ENCODE measurements at places on chromosomes 3 and 15.

DNA sequence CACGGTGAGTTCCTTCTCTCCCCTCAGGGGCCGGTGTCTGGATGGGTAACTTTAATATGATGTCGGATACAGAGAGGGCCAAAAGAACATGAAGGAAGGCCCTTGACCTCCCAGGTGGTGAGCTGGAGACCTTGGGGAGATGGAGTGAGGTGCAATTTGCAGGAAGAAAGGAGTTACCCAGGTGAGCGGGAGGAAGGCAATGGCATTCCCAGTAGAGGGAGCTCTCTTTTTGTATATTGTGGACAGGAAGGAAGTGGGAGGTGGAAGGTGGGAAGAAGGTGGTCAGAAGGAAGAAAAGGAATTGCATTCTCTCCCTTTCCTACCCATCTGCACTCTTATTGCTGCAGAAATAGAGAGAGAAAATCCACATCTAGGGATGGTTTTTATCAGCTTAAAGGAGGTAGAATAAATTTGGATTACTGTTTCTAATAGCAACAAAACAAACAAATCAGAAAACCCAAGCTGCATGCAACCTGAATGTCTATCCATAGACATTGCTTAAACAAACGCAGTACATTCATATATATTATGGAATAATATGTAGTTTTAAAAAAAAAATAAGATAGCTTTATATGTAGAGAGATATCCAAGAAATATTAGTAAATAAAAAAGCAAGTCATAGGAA is 169.0 kb upstream of the TSC22D2 start:
- DNase-seq, result peak; percentile 32

GRCh38 chr3:132623646-132624045 is 26.6 kb downstream of the ACKR4 start:
- no peak for DNase-seq

DNA sequence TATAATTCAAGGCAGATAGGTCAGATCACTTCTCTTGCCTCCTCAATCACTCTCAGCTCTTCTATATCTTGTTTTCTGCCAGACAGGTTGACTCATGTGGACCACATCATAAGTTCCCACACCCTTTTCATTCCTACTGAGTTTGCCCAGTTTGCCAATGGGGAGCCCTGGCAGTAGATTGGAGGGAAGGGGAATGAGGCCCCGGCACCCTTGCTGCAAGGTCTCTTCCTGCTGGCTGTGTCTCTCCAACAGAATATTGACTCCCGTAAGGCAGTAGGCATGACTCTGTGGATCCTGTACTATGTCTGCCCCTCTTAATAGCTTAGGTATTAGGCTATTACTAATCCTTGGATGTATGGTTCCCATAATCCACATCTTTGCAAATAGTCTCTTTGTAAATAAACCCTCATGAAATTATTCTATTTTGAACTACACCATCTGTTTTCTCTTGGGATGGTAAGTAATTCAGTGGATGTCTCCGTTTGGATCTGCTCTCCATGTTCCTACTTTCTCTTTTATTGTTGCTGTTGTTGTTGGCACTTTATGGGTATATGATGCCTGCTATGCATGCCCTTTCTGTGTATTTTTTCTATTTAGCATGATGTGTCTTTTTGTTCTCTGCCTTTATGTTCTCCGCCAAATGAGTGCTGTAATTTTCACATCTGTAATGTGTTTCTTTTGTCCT is 65.5 kb upstream of the DCBLD2 start:
- no peak for DNase-seq

DNA sequence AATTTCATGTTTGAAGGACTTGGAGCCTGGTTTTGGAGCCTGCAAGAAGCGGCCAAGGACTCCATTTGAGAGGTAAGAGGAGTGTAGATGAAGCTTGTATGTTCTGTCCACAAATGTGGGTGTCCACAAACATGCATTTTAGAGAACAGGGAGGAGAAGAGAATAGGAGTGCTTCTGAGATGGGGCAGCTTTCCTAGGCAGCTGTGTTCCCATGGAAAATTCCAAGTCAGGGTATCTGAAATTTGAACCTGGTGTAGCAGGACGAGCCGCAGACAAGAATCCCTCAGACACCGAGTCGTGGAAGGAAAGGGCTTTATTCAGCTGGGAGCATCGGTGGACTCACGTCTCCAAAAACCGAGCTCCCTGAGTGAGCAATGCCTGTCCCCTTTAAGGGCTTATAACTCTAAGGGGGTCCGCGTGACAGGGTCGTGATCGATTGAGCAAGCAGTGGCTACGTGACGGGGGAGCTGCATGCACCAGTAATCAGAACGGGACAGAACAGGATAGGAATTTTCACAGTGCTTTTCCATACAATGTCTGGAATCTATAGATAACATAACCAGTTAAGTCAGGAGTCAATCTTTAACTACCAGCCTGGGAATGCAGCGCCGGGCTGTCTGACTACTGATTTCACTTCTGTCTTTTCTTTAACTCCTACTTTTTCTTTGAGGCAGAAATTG is 71.4 kb upstream of the WDR72 start:
- no peak for DNase-seq

DNA sequence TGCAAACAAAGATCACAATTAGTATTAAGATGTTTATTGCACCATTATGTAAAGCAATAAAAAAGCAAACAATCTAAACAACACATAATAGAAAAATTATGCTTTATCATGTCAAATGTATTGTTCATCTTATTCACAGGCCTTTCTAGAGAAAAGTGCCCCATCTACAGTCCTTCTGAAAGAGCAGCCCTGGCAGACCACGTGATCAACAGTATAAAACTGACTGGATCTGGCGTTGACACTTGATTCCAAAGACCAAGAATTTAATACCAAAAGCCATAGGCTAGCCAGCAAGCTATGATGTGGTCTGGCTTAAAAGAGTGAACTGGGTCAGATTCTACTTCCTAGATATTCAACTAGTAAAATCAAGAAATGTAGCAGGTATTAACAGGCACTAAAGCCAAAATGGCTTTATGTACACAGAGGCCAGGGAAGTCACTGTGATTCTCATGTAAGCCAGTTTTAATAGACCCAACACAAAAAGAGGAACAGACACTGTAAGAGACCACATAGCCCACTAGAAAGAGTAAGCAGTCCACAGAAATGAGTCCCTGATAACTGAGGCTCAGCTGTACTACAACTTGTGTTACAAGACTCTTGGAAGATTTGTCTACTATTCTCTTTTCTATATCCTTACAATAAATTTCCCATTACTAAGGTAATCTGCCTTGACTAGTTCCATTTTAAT is 32.5 kb downstream of the DMXL2 start:
- no peak for DNase-seq

GRCh38 chr3:59605944-59606534 is 556.2 kb upstream of the CFAP20DC start:
- no peak for DNase-seq

- no peak for DNase-seq
Measured at GRCh38 chr15:33375236-33375635, 64.5 kb downstream of the RYR3 start.

- no peak for DNase-seq
Measured at GRCh38 chr3:144921710-144922109, 950.1 kb downstream of the DIPK2A start.

DNA sequence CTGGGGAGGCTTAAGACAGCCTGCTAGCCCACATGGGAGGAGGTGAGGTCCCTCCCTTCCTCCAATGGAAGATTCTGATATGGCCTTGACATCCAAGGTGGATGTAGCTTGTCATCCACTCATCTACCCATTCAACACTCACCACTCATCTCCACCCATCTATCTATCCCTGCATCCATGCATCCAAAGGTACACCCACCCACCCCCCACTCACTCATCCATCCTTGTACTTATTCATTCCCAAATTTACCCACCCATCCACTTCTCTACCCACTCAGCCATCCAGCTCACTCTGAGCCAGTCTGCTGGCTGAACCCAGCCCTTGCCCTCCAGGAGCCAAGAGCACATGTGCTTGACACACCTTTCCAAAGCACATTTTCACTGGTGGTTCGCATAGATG is 189.7 kb downstream of the TLE3 start:
- DNase-seq, result no peak

DNA sequence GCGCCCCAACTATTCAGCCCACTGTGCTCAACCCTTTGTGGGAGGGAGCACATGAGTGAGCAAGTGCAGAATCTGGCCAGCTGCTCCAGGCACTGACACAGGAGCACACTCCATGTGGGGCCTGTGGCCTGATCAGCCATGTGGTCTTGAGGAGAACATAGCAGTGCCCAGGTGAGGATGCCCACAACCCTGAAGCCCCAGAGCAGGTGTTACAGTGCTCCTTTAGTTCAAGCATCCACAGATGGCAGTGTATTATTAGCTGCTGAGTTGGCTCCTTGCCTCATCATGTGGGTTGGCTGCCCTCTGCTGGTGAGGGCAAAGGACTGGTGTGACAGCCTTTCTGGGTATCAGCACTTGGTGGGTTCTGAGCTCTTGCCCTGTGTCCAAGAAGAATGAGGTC is 1588.2 kb downstream of the SI start:
- peak; percentile 18 for DNase-seq

DNA sequence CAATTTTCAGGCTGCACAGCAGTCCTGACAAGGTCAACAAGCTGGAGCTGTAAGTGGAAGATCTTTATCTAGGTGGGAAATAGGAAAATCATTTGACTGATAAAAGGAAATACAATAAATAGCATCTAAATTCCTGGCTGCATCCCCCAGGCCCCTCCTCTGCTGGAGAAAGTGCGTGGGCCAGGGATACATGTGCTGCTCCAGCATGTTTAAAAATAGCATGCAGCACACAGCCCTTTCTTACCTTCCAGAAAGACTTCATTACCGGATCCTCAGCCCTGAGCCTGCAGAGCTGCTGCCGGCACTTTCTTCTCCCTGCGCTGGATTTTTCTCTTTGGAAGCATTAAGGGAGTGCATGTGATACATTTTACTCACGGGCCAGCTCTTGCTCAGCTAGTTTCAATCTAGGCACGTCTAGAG is 77.3 kb downstream of the HMG20A start:
- DNase-seq, result peak; percentile 59

- DNase-seq, result peak; percentile 33
Measured at GRCh38 chr3:65178703-65179102, 490.9 kb upstream of the ADAMTS9 start.

DNA sequence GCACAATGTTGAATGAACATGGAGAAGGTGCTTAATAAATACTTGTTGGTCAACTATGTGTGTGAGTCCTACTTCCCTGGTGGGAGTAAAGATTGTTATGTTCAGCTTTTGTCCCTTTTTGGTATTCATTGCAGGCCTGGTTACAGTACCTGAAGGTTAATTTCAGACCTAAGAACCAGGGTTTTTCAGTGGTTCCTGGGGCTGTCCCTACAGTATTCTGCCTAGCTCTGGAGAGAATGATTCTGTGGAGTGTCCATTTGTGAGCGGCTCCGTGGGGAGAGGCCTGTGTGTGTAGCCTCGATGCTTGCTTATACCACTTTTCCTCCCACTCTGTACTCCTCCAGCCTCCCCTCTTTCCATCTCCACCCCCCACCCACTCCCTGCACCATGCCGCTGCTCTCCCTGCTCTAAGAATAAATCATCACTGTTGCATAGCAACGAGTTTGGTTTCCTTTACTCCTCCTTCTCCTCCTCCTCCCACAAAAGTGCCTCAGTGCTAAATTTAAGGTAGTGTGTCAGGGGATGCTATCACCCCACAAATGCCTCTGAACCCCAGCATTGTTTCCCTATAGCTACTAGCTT is 150.6 kb upstream of the ROPN1 start:
- peak; percentile 46 for DNase-seq

- no peak for DNase-seq
Measured at GRCh38 chr3:190491533-190492054, 22.3 kb upstream of the IL1RAP start.

DNA sequence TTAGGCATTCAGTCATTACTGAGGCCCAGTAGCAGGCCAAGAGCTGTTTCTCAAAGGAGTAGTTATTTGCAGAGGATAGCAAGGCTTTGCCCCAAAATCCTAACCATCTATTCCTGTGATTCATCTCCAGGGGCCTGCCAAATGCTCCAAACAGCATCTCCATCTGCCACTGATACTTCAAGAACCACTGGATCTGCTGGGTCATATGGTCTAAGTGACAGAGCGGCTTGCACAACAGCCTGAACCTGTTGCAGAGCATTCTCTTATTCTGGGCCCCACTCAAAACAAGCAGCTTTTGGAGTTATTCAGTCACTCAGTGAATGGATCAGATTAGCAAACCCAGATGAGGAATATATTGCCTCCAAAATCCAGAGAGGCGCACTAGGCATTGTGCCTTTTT is 68.8 kb upstream of the ALDH1A3 start:
- no peak for DNase-seq

DNA sequence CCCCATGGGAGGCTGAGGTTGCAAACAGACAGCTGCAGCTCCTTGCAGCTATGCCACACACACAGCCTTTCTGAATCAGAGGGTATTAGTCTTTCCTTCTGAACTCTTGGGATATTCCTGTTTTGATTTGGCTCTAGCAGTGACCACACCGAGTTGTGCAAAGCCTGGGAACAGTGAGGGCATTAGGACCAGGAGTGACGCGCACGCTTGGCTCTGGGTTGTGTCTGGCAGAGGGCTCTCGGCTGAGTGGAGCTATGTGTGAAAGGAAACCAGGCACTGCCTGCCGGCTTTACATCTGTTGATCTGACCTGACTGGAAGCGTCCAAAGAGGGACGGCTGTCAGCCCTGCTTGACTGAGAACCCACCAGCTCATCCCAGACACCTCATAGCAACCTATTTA is at the start of gene GALNT15:
Gene GALNT15, plus strand, starts transcription at position 292 of the 400 bp plus-strand sequence. CDS start 472 bp downstream, outside the sequence.
- peak; percentile 97 for DNase-seq

GRCh38 chr3:195876297-195877064 is 31.9 kb downstream of the TNK2 start:
- DNase-seq, result no peak

DNA sequence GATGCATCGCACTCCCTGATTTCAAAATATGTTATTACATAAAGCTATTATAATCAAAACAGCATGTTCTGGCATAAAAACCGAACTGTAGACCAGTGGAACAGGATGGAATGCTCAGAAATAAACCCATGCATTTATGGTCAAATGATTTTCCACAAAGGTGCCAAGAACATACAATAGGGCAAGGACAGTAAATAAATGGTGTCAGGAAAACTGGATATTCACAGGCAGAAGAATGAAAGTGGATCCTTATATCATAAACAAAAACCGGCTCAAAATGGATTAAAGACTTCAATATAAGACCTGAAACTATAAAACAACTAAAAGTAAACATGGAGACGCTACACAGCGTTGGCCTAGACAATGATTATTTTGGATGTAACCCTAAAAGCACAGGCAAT is 22.6 kb downstream of the USP50 start:
- peak; percentile 27 for DNase-seq

DNA sequence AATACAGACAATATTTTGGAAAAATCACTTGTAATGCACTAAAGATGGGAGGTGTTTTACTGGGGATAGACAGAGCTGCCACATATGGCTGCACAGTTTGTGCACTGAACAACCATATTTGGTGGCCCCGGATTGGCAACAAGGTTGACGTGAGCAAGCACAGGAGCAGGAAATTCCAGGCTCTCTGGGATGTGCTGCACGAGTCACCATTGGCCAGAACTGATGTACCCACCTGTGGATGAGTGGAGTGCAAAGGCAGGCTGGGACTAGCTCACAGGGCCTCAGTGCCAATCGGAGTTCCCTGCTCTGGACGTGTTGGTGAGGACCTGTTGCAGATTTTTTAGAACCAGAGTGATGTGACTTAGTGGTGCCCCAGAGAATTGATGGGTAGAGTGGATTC is 42.0 kb upstream of the SCAANT1 start:
- no peak for DNase-seq

- DNase-seq, result no peak
Measured at GRCh38 chr3:39294446-39295183, 14.8 kb upstream of the CX3CR1 start.

All from fibroblast of upper back skin (primary cell).